ENCODE measurements at places on chromosomes 13 and 19. TPM values are rescaled to one million over a fixed set of nuclear protein-coding genes. Genes with fewer than 3 reads are reported as not detected.

The CACNA1A gene
- 0.16 TPM for total RNA-seq

The KCNN4 gene
- 0.65 TPM for total RNA-seq

The ZIK1 gene
- 3.4 TPM for total RNA-seq

The CFD gene
- 1.5 TPM for total RNA-seq

The CD209 gene
- total RNA-seq = not detected

The SIGLEC9 gene
- total RNA-seq = not detected

The RGS9BP gene
- 0.63 TPM for total RNA-seq
